ENCODE measurements at places on chromosomes 1 and 21. TPM values are rescaled to one million over a fixed set of nuclear protein-coding genes. Genes with fewer than 3 reads are reported as not detected.

The SGIP1 gene
- total RNA-seq: 4.4 TPM

The SPOCD1 gene
- total RNA-seq: 2.8 TPM

The GUCA2B gene
- total RNA-seq: not detected

The B3GALT2 gene
- not detected for total RNA-seq

The EPB41 gene
- 55.7 TPM for total RNA-seq

The BCAN gene
- total RNA-seq: not detected

The OR2T2 gene
- total RNA-seq: not detected

The GOLT1A gene
- 9.2 TPM for total RNA-seq

The DNASE2B gene
- not detected for total RNA-seq

The CRP gene
- total RNA-seq: 0.92 TPM

The SELP gene
- not detected for total RNA-seq

The HRNR gene
- not detected for total RNA-seq

The HCRTR1 gene
- not detected for total RNA-seq

The OLFML2B gene
- 0.75 TPM for total RNA-seq

The TSSK3 gene
- 2.5 TPM for total RNA-seq

The DMRTA2 gene
- total RNA-seq: 1.4 TPM

The DDAH1 gene
- total RNA-seq: 25.3 TPM

The F13B gene
- not detected for total RNA-seq

The TRAPPC10 gene
- total RNA-seq: 40.1 TPM

The TRAF5 gene
- 78.3 TPM for total RNA-seq

The ADAMTSL4 gene
- 3.5 TPM for total RNA-seq

The C1orf141 gene
- not detected for total RNA-seq

The CCDC17 gene
- 2.5 TPM for total RNA-seq

The SPRR1A gene
- total RNA-seq: not detected

The UBE2U gene
- total RNA-seq: not detected

The FCRL6 gene
- total RNA-seq: not detected

The AUNIP gene
- 19.5 TPM for total RNA-seq

The PRKAA2 gene
- total RNA-seq: 4.4 TPM

The KCNN3 gene
- 0.54 TPM for total RNA-seq

The FUBP1 gene
- total RNA-seq: 220 TPM

The HOOK1 gene
- 19.5 TPM for total RNA-seq

The OR2W3 gene
- total RNA-seq: 0.29 TPM

The FAM72B gene
- 11.1 TPM for total RNA-seq

The DENND4B gene
- 76.0 TPM for total RNA-seq

The TSTD1 gene
- 59.1 TPM for total RNA-seq

The DNAJC6 gene
- 14.0 TPM for total RNA-seq

The NES gene
- 65.8 TPM for total RNA-seq

The FMOD gene
- total RNA-seq: 2.9 TPM

The NBPF20 gene
- total RNA-seq: 5.2 TPM
